ENCODE measurements at places on chromosomes 1 and 21.
A peak's percentile ranks its signal among the peaks of the same experiment; 100 is the strongest.

- DNase-seq, result no peak
Measured at GRCh38 chr1:15231714-15232201, 15.3 kb upstream of the FHAD1 start.

- no peak for DNase-seq
Measured at GRCh38 chr1:228013131-228013934, 6.5 kb downstream of the WNT3A start.

DNA sequence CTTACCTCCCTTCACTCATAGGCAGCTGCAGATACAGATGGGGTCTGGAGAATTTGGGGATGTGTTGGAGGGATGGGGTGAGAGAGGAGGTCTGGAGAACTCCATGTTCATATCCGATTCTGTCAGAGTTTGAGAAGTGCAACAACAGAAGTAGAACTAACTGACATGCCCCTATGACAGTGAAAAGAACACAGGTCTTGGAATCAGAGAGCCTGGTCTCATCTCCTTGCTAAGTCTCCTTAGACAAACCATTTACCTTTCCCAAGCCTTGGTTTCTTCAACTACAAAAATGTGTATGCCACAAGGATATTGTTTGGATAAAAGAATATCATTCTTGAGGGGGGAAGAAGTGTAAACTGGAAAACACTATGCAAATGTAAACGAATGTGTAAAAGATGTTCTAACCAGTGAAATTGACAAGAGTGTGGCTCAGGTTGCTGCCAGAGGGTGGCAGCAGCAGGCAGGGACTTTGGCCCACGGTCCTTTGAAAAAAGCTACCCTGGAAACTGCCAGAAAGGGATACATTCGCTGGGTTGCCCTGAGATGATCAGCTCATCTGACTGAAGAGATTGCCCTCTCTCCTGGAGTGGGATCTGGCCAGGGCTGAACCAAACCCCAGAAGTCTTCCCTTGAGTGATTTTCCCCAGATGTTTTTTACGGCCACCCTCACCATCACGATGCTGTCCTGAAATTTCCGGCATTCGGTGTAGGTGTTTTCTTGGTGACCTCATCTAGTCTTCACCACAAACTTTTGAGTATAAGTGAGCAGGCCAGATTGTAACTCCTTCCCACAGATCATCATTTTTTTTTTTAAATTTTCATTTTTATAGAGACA is 17.0 kb upstream of the CD2 start:
- peak; percentile 60 for DNase-seq

DNA sequence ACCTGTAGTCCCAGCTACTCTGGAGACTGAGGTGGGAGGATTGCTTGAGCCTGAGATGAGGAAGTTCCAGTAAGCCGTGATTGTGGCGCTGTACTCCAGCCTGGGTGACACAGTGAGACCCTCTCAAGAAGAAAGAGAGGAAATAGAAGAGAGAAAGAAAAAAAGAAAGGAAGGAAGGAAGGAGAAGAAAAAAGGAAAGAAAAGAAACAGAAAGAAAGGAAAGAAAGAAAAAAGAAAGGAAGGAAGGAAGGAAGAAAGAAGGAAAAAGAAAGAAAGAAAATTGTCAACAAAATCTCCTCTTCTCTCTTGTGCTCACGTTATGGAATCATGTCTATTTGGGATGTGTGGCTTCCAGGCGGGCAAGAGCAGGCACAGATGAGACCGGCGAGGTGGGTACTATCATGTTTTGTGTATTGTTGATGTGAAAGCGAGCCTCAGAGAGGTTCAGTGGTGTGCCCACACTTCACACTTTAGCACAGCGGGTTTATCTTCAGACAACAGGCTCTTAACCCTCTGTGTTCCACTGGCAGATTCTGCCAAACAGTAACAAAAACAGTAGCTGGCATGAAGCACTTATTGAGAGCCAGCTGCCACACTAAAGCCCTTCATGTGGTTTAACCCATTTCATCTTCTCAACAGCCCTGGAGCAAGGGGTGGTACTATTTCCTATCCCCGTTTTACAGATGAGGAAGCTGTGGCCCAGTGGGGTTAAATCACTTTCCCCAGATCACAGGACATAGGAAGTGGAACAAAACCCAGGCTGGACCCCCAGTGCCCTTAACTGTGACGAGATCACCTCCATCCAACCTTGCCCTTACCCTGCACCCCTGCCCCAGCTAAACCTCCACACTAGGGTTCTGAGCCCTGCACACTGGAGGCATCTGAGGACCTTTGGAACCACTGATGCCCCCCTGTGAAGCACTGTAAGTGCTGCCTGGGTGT is 94.7 kb upstream of the TARDBP start:
- DNase-seq, result no peak

GRCh38 chr1:40763742-40764532 is 19.6 kb upstream of the KCNQ4 start:
- DNase-seq, result no peak

- no peak for DNase-seq
Measured at GRCh38 chr1:187042538-187042937, 213.8 kb downstream of the PLA2G4A start.

GRCh38 chr1:110462964-110463363 is 12.0 kb downstream of the PROK1 start:
- DNase-seq, result no peak

- DNase-seq, result peak; percentile 91
Measured at GRCh38 chr1:181033799-181034451, at the start of gene MR1. Gene MR1, plus strand, starts transcription at chr1:181033983. Its CDS starts 25 bp downstream, at chr1:181034008.

GRCh38 chr1:22788254-22788661 is 77.6 kb downstream of the EPHB2 start:
- no peak for DNase-seq

GRCh38 chr1:85289207-85289847 is 12.9 kb upstream of the BCL10 start:
- peak; percentile 70 for DNase-seq

GRCh38 chr1:169327875-169328274 is 39.7 kb downstream of the NME7 start:
- DNase-seq, result no peak

GRCh38 chr1:156667610-156667967 is 9.6 kb downstream of the NES start:
- no peak for DNase-seq

DNA sequence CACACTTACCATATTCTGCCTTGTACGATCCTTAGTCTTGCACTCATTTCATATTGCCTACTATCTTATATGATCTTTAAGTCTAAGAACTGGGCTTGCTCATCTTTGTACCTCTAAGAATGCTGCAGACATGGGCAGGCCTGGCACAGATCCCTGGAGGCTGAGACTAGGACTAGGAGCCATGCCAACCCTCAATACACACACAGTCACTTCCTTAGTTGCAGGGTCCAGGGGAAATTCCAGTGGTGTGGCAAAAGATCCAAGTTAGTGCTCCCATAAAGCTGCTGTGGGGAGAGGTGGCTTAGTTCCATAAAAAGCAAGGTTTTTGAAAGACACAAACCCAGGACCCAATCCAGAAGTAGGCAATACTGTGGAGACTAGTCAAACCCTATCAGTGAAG is 59.9 kb downstream of the CYYR1 start:
- peak; percentile 54 for DNase-seq

DNA sequence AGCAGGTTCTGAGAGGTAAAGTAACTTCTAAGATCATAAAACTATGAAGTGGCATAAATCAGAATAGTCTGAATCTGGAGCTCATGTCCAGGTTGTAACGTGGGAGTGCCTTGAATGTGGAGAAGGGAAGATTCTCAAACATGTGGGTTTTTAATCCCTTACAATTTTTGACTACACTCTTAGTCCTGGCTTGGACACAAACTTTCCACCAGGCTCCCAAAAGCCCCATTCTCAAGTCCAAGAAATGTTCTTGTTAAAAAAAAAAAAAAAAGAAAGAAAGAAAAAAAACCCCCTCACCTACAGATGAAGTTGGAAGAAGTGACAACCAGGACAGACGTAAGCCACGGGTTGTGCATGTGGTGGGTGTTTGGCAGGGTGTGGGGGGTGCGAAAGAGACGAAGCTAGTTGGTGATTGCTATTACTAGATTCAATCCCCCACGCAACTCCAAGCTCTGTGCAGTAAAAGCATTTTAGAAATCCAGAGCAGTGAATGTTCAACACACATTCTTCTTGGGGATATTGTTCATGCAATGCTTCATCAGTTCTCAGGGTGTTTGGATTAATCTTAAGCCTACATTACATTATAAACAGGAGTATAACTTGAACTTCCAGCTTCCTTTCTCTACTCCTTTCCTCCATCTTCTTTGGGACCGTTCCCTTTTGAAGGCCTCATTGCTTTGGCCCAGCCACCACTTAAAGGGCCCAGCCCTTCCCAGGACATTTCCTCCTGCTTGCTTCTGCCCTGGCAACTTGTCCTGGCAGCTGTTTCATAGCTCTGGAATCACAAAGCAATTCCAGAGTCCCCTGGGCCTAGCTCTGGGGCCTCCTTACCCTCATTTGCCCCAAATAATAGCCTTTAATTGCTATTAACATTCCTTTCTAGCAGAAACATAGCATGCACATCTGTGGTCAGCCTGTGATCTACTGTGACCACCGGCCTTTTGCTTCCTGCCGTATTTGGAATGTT is 41.8 kb downstream of the PHC2 start:
- DNase-seq, result no peak

GRCh38 chr1:233379869-233380438 is 52.4 kb downstream of the MAP3K21 start:
- no peak for DNase-seq

DNA sequence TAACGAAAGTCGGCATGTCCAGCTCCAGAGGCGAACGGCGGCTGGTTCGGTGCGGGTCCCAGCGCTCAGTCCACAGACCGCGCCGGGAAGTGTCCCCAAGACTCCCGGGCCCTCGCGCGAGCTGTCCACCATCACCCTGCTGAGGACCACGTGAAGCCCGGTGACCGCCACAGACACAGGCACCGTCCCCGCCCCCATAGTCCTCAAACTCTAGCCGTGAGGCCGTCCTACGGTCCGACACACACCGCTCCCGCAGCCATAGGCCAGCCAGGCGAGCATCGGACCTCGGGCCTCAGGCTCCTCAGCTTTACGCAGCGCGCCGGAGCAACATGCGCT is 535 bp downstream of the SETD4 start:
- DNase-seq, result no peak

DNA sequence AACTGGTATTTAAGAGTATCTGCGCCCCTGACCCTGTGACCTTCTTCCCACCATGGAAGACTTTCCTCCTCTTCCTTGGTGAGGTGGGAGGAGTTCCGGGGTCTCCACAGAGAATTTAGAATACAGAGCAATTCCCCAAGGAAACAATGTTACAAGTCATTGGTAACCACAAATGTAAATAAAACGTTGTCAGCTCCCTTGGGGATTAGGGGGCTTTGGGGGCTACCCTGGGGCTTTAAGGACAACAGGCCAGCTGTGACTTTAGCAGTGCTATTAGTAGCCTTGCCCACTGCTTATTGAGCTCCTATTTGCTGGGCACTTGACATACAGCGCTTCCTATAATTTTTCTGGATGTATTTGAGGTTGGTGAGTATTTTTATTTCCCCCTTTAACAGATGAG is 69.0 kb downstream of the IGSF21 start:
- no peak for DNase-seq

DNA sequence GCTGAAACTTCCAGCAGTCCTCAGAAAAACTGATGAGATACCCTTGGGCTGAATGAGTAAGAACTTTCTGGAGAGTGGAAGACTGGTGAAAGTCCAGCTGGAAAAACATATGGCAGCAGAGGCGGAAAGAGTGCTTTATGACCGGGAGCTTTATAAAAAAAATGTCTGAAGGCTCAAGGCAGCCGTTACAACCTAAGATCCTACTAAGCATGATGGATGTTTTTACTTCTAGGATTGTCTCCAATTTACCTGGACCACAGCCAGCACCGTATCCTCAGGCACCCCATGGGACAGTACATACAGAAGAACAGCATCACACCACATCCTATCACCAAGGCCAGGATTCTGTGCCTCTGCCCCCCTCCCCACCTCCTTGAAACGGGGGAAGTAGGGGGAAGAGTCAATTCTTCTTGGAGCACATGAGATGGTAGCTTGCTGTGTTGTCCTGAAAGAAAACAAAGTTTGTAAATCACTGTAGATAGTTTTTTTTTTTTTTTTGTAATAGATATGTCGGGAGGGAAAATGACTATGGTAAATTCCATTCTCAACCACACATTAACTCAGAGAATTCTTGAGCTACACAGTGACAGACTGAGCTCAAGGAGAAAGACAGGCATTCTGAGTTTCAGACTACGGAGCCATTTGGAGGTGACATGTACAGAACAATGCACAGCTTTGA is 11.8 kb upstream of the IRF2BP2 start:
- DNase-seq, result no peak

DNA sequence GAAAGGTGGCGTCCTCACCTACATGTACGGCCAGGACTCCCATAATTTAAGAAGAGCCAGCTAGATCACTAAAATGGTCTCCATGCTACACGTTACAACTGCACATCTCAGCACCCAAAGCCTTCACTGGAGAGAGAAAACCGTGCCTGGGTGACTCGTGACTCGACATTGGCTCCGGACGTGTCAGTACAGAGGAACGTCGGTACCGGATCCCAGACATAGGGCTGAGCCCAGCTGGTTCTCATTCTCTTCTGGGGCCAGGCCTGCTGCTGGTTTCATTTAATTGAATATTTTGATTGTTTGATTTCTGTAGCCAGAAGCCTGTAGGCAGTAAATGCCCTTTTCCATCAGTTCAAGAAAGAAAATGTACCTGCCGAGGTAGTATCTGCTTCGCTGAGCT is 93.1 kb downstream of the HHIPL2 start:
- DNase-seq, result no peak

GRCh38 chr1:185314411-185314810 is 2.6 kb downstream of the IVNS1ABP start:
- DNase-seq, result peak; percentile 41

DNA sequence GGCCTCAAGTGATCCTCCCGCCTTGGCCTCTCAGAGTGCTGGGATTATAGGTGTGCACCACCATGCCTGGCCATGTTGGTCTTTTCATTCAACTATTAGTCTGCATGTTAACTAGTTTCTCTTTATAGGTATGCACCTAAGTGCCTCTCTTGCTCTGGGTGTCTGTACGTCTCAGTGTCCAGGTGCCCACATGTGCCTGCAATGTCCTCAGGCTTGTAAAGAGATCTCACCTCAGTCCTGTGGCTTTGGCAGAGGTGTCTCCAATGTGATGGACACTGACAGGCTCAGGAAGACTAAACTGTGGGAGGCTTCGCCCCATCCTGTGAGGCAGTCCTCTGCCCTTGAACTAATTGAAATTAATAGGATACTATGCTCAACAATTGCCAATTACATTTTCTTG is 526.3 kb downstream of the PTPRU start:
- DNase-seq, result no peak

- DNase-seq, result no peak
Measured at GRCh38 chr1:221736714-221737113, 5.2 kb downstream of the DUSP10 start.

- DNase-seq, result no peak
Measured at GRCh38 chr1:110338309-110338885, 780 bp upstream of the RBM15 start.

GRCh38 chr1:189409774-189410173 is 1067.9 kb downstream of the BRINP3 start:
- no peak for DNase-seq

Data from endothelial cell of umbilical vein (primary cell).